Stomach (tissue), 19 donors: ENCODE measurements at places on chromosomes 6 and 20. TPM values are rescaled to one million over a fixed set of nuclear protein-coding genes. Genes with fewer than 3 reads are reported as not detected.

- no peak for DNase-seq
Observed at GRCh38 chr20:33019465-33020277, 11.8 kb upstream of the BPIFB6 start.

GRCh38 chr6:161251345-161251744 is 22.5 kb downstream of the AGPAT4 start:
- DNase-seq, result no peak

- peak; percentile 84 for DNase-seq
Observed at GRCh38 chr20:36199345-36200257, 36.7 kb upstream of the AAR2 start.

SLC52A3 gene
- 1.3 TPM for total RNA-seq

DNA sequence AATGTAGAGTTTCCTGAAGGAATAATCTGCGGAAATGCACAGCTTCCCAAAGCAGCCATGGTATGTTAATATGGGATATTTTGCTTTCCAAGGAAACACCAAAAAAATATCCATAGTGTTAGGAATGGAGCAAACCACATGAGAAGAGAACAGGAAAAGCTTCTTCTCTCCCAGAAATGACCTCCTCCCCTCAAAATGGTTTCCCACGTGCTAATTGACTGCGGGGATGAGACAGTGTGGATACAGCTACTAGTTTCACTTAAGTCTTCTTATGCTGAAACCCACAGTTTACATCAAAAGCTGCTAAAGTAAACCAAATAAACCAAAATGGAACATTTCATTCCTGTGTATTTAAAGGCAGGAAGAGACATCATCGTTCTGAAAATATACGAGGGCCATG is 69.4 kb downstream of the FYN start:
- no peak for DNase-seq
